ENCODE measurements at places on chromosomes 3 and 15.

GRCh38 chr3:183868796-183869195 lies 15.9 kb downstream of the PARL start:
- DNase-seq, result no peak

DNA sequence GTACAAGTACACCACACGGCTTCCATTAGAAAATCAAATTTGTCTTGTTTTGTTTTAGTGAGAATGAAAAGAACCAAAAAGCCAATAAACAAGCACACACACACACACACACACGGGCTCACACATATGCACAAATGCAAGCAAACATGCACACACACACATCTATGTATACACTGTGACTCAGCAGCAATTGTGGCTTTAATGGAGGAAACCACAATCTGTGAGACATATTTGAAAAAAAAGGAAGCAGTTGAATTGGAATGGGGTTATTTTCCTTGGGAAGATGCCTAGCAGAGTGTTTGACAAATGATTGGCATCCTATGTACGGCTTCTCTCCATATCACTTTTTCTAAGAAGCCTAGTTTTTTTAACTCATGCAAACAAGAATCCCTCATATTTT lies 201.1 kb upstream of the ARRDC4 start:
- no peak for DNase-seq

GRCh38 chr15:58110999-58111717 lies 27.0 kb upstream of the AQP9 start:
- DNase-seq, result no peak

DNA sequence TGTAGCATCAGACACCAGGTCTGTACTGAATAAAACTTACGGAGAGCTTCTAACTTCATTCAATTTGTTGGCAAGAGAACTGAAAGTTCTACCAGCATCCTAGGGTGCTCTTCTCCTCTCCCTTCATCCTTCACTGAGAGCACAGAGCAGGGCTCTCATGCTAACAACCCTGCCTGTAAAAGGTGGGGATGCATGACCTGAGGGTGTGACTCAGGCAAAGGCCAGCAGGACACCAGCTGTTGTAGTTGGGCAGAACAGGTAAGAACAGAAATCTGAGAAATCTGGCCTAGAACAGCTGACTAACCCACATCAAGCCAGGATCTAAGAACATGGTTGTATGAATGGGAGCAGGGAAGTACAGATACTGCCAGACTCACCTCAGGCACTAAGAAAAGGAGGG lies 64.2 kb downstream of the MYLK start:
- no peak for DNase-seq

GRCh38 chr15:36807134-36807764 lies 227.8 kb downstream of the CDIN1 start:
- no peak for DNase-seq

DNA sequence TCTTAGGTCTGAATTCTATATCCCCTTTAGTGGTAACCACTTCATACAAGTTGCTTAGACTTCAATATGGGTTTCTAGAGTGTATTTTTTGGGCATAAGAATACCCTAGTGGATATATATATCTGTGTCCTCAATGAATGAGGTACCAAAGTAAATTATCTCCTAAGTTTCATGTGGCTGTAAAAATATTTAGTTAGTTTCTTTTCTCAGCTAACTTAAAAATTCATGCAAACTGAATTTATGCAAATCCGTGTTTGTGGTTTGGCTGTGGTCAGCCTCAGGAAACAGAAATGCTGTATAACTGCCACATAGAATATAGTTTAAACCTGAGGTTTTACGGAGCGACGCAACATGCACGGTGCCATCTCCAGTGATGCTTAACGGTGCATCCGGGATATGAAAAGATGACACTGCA lies 80.3 kb downstream of the PEX5L start:
- no peak for DNase-seq

DNA sequence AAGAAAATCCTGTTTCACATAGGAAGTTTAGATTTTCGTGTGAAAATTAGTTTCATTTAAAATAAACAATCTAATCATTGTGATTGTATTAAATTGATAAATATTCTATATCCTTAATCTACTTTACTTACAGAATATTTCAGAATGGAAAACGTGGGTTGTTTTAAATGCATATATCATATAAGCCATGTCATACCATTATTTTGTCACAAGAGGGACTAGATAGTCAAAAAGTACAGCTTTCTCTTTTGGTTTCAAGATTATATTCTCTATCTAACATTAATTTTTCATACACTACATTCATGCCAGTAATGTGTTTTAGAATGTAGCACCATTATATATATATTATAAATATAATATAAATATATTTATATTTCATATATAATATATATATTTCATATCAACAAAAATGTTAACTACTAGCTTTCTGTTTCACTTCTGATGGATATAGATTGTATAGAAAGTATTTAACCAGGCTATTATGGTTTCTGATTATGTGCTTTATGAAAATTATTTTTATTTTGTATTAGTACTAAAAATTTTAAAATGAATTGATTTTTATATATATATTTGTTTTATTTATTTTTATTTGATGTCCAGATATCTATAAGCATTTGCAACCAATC lies 45.3 kb downstream of the OSTN start:
- no peak for DNase-seq

DNA sequence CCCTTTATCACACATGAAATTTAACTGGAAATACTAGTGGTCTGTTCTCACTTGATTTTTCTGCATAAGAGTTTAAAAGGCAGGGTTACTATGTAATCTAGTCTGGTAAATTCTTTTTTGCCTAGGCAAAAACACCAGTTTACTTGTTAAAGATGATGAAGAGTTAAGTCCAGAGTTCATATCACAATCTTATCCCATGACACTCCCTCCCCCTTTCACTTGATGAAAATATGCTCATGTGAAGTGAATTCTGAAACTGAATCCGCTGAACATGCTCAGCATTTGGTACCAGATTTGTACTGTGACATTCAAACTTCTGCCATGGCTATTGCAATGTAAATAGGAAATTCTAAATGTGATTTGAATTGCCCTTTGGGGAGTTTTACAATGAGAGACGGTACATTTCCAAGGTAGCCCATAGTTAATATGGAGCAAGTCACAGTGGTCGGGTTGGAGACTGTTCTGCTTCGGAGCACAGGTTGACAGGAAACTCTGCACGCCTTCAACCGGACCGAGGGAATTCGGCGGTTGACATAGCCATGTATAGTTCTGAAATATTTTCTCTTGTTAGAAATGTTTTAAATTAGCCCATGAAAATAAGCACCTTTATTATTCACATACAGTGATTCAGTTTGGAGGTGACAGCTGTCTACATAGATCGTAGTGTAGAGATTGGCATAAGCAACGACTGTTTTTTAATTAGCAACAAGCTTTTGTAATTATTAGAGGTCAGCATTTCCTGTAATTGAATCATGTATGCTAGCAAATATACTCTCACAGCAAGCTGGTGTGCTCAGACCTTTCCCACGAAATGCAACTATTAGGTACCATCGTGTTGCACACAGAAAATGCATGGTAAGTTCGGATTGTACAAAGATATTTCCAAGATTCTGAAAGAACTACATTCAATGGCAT lies 768.6 kb upstream of the GOLIM4 start:
- DNase-seq, result no peak

DNA sequence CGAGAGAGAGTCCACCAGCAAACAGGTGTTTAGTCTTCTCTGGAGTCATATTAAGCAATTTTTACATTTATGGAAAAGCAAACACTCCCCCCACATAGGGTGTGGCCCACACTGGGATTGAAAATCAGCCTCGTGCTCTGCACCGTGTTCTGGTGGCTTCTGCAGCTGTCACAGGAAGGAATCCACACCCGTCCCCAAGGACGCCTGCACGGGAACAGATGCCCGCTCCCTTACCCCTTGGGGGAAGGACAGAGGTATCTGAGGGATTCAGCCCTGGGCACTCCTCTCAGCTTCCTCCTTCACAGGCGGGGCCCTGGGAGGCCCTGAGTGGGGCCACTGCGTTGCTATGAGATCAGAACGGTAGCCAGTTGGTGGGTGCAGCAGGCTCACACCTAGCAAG lies 27.8 kb downstream of the LIPC start:
- no peak for DNase-seq

DNA sequence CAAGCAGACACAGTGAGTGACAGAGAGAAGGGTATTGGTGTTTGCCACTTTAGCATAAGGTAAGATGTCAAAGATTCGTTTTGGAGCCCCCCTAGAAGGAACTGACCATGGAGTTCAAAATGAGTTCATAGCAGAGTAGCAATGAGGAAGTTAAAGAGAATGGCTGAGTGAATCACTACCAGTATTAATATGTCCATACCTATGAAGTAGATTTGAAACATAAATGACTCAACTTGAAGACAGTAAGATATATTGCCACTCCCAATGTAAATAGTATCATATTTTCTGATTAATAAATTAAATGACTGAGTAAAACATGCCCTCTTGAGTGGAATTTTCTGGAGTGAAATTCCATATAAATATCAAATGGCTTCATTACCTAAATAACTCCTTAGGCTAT lies 675.1 kb downstream of the NLGN1 start:
- DNase-seq, result no peak

- DNase-seq, result no peak
Observed at GRCh38 chr3:37183375-37183831, 9.0 kb upstream of the LRRFIP2 start.

Data from T follicular helper cell (primary cell).